ENCODE measurements at places on chromosomes 5 and 9.
A peak's percentile ranks its signal among the peaks of the same experiment; 100 is the strongest.

GRCh38 chr5:103927739-103928138 lies 365.1 kb upstream of the NUDT12 start:
- DNase-seq = no peak

DNA sequence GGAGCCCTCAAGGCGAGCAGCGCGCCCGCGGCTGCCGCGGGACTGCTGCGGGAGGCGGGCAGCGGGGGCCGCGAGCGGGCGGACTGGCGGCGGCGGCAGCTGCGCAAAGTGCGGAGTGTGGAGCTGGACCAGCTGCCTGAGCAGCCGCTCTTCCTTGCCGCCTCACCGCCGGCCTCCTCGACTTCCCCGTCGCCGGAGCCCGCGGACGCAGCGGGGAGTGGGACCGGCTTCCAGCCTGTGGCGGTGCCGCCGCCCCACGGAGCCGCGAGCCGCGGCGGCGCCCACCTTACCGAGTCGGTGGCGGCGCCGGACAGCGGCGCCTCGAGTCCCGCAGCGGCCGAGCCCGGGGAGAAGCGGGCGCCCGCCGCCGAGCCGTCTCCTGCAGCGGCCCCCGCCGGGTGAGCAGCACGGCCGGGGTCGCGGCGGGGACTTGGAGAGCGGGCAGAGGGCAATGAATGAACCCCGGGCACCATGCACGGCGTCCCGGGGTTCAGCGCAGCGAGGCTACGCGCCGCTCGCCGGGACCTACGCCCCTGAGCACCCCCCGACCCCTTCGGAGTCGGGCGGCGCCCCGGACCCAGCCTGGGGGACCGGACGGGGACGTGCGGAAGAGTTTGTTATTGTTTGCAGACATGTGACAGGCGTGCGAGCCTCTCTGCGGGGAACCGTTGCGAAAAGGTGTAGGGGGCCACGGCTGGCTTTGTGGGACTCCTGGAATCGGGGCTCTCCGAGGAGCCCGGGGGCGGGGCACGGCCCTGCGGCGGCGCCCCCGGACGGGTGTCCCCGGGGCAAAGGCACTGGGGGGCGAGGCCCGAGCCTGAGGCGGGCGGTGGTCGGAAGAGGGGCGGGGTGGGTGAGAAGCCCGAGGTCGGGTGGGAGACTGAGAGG lies 553 bp downstream of the MAP3K1 start:
- DNase-seq = peak; percentile 9

- peak; percentile 75 for DNase-seq
Measured at GRCh38 chr5:1792842-1793266, 6.8 kb downstream of the MRPL36 start.

DNA sequence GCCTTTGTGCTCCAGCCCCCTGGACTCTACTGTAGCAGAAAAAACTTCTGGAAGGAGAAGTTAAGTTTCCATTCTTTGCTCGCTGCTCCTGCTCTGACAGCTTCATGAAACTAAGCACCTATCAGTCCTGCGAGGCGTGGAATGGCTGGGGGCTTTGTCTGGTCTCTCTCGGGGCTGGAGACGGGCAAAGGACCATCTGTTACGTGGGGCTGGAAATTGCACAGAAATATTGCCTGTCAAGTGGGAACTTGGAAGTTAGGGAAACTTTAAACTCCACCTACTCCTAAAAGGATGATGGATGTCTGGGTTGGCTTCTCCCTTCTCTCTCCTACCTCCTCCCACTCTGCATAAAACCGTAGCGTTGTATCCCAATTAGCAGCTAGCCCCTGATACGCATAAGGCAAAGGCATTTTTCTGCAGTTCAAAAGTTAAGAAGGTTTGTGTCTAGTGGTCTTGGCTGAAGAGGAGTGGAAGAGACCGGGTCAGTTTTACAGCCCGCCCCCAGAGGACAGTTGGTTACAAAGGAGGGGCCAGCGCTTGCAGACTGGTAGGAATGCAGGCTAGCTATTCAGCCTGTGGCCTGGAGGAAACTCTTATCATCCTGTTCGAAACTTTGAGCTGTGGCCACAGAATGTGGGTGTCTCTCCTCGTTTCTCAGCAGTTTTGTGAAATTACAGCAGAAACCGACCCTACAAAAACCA lies 1.3 kb downstream of the FBXL7 start:
- DNase-seq = peak; percentile 84

- DNase-seq = no peak
Measured at GRCh38 chr9:111298111-111298510, 31.9 kb downstream of the OR2K2 start.

DNA sequence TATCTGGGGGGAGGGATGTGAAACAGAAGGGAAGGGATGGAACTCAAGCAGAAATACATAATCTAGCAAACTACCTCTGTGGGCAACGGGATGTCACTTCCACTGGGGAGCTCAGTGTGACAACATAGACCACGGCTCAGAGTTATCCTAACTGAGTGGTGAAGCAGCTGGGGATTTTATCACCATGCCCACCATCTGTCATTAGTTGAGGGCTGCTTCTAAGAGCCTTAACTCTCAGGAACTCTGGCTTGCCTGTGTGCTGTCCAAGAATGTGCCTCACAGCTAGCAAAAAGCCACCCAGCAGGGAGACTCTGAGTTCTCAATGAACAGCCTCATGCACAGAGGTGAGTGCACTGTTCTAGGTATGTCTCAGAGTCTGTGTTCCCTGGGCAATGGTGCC lies 90.6 kb upstream of the CXCL14 start:
- no peak for DNase-seq

- peak; percentile 7 for DNase-seq
Measured at GRCh38 chr9:92242260-92243136, 51.0 kb downstream of the IARS1 start.

GRCh38 chr9:98427491-98427890 lies 172.0 kb upstream of the TBC1D2 start:
- peak; percentile 93 for DNase-seq

- peak; percentile 30 for DNase-seq
Measured at GRCh38 chr9:2623288-2624050, 1.9 kb downstream of the VLDLR start.

GRCh38 chr5:142109331-142110045 lies 909 bp downstream of the NDFIP1 start:
- peak; percentile 31 for DNase-seq

DNA sequence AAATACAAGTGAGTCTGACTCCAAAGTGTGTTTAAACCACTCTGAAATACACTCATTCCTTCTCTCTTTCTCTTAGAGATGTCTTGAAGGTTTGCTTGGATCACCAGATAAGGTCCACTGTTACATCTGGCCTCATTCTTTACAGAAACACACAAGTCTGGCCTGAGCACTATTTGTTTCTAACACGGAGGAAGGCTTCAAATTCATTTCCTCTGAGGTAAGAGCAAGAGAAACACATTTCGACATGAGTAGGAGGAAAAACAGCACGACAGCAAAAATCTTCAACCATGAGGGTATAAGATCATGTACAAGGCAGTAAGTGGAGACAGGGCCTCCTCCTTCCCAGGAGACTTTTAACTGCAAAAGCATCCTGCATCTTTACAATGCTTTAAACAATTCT lies 8.0 kb downstream of the SIL1 start:
- peak; percentile 68 for DNase-seq

DNA sequence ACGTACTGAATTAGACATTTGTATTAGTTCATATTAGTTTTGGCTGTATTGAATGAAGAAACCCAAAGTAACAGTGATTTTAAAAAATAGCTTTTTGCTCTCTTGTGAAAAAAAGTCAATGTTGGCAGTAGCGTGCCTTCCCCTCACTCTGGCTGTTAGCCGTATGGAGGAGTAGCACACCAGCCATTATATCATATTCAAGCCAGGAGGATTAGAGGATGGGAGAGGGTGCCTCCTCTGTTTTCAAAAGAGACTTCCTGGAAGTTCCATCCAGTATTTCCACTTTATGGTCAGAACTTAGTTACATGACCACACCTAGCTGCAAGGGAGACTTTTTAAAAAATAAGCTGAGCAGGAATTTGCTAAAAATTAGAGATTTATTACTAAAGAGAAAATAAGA lies 41.2 kb downstream of the GPR21 start:
- no peak for DNase-seq

DNA sequence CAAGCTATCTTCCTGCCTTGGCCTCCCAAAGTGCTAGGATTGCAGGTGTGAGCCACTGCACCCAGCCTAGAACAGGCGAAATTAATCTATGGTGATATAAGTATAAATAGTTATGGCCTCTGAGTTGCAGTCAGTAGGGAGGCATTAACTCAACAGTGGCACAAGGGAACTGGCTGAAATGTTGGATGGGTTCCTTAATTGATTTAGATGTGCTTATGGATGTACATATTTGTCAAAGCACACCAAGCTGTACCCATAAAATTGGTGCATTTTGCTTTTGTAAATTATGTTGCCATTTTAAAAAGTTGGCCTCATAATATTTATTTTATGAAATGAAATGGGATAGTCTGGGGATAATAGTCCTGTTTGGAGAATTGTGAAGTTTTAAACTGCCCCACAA lies 36.8 kb upstream of the GLIPR2 start:
- no peak for DNase-seq

DNA sequence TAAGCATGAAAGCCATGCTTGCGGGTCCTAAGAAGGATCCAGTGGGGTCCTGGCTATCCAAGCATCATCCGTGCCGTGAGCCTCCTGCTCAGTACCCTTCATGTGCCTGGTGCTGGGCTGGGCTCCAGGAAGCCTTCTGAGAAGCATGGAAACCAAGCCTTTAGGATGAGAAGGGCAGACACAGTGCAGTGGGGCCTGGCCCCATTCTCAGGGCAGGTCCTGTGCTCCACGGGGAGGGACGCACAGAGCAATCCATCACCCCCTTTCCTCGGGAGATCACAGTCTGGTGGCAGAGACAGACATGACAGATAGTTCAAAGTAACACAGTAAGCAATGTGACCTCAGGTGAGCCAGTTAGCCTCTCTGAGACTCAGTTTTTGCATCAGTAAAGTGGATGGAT lies 76.9 kb downstream of the RGS3 start:
- no peak for DNase-seq

DNA sequence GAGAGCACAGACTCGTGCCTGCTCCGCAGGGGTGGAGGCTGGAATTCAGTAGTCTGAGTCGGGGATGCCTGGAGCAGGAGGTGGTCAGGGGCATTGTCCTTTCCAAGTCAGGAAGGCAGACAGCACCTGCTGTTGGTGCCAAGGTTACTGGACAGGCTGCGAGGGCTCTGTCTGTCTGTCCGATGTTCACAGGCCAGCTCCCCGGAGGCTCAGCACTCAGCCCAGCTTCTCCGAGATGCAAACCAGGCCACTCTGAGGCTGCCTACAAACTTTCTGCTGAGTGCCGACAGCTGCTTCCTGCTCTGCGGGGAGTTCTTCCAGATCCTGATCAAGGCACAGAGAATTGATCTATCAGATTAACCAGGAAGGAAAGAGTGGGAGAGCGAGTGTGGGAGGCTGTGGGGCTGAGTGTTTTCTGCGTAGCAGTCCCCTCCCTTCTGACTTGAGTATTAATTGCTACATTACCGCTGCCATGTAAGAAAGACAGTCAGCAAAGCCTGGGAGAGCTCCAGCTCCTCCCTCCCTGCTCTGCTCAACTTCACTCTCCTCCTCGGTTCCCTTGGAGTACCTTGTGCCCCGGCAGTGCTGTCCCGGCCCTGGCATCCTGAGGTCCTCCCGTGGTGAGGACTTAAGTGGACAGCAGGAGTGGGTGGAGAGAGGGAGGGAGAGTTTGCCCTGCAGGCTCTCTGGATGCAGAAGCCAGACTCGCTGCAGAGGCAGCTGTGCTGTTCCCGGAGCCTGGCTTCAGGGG lies 36.0 kb downstream of the KCNMB1 start:
- DNase-seq = no peak

DNA sequence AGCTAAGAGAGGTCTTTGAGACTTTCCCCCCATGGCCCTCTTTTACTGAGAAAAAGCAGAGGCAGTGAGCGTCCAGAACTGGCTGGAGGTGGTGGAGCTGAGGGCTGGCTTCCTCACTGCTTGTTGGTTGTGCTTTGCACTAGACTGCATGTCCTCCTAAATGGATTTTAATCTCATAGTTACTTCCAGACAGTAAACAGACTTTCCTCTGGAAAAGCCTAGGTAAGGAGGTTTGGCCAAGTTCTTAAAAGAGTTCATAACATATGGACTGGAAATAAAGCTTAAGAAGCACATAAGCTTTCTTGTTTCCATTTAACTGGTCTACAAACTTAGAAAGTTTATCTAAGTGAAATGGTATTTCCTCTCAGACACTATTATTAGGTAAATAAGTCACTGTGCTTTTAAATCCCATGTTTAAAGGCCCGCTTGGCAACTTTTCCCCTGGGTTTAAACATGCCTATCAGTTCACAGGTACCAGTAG lies 2.0 kb downstream of the ASPN start:
- peak; percentile 60 for DNase-seq

- no peak for DNase-seq
Measured at GRCh38 chr9:89649039-89649691, 44.4 kb downstream of the GADD45G start.

- DNase-seq = no peak
Measured at GRCh38 chr9:137317021-137317717, 15.1 kb upstream of the NRARP start.

DNA sequence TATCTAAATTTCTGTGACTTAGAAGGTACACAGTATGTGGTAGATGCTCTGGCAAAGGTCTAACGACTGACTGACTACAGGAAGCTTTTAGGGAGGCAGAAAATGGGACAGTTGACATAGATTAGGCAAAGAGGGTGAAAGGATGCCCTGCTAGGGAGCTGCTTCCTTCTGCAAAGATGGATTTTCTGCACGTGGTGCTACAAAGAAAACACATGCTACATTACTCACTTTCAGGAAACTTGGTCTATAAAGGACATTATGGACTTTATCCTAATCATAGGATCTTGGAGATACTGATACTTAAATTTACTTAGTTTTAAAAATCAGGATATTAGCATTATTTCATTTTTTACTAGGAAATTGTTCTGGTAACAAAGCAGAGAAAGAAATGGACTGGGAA lies 405.8 kb upstream of the ADAMTS16 start:
- DNase-seq = no peak

DNA sequence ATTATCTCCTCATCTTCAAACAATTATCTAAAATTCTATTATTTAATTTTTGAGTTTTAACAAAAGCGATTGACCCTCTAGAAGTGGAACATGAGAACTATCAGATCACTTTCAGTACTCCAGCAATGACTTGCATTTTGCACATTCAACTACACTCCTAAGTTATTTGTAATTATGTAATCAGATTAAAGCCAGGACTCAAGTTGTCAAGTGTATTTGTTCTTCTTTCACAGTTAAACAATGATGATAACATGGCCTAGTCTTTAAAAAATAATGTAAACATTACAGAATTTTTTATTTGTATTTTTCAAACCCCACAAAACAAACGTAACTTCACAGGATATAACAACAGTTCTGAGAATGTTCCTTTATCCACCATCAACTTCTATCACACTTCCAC lies 2148.9 kb upstream of the ACO1 start:
- no peak for DNase-seq

GRCh38 chr5:133732536-133732935 lies 120.2 kb upstream of the FSTL4 start:
- DNase-seq = no peak

DNA sequence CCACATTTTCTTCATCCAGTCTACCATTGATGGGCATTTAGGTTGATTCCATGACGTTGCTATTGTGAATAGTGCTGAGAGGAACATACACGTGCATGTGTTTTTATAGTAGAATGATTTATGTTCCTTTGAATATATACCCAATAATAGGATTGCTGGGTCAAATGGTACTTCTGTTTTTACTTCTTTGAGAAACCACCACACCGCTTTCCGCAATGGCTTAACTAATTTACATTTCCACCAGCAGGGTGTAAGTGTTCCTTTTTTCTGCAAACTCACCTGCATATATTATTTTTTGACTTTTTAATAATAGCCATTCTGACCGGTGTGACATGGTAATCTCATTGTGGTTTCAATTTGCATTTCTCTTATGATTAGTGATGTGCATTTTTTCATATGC lies 82.2 kb upstream of the RFX3 start:
- DNase-seq = no peak

GRCh38 chr5:42621662-42622061 lies 135.0 kb upstream of the CCDC152 start:
- DNase-seq = peak; percentile 19

Data from fibroblast of skin of back (primary cell).